ENCODE measurements at places on chromosomes 6 and 20.
A peak's percentile ranks its signal among the peaks of the same experiment; 100 is the strongest.

- DNase-seq: no peak
These were observed 65.9 kb downstream of the GFOD1 start for GRCh38 chr6:13421425-13422059.

DNA sequence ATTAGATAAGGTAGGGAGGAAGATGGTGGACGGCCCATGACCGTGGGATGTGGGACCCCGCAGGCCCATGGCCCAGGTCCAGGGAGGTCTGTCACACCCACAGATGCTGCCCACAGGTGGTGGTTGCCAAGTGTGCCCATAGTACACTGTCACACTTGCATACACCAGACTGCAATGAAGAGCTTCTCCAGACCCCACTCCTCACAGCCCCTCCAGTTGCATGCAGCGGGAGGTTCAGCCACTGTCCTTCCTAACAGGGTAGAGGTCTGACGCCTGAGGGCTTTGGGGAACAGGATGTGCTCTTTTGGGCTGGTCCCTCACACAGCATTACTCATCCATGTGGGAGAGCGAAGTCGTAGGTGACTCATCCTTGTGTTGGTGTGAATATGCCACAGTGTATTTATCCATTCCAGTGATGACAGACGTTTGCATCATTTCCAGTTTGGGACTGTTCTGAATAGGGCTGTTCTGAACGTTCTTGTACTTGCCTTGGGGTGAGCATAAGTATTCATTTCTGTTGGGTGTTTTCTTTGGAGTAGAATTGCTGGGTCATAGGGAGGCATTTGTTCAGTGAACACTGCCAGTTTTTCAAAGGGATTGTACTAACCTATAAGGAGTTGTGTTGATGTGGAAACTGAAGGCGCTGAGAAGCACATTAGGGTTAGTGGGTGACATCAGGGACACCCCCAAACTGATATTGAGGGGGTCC, 10.1 kb upstream of the PYGB start:
- DNase-seq: peak; percentile 99

DNA sequence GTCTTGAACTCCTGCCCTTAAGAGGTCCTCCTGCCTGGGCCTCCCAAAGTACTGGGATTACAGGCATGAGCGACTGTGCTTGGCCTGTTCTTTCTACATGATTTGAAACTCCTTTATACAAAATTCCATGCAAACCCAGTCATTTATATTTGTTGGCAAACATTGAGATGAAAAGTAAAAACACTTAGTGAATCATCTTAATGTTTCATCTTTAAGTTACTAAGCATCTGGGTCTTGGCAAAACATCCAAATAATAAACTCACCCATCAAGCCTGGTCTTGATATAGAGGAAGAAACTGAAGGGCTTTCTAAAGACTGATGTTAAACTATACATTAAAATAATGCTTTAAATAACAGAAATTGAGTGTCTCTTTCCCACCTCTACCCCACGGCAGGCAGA, 95.1 kb downstream of the FUT9 start:
- DNase-seq: peak; percentile 20

GRCh38 chr6:101080597-101080996, 199.5 kb upstream of the ASCC3 start:
- peak; percentile 90 for DNase-seq

DNA sequence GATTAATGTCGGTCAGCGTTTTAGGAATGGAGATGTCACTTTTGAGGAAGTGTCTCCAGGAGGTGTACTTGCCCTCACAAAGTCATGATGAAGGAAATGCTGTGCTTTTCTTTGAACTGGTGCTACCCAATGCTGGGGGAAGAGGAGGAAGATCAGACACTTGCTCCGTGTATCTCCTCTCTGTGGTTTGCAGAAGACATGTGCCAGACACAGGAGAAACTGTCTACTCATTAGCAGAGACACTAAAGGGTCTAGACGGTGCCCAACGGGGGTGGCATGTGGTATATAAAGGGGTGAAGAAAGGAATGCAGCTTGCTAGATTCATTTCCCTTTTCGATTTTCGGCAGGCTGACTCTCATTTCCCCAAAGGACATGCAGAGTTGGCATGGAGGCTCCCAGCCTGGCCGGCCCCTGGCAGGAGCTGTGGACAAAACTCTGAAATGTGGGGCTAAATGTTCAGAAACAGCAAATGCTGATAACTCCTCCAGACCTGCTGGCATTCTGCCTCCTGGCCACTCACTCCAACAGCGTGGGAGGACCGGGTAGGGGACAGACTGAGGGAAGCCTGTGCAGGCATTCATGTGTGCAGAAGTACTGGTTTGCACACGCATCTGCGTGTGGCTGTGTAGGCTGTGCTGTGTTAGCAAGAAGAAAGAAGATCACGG, 59.6 kb upstream of the QKI start:
- peak; percentile 14 for DNase-seq

DNA sequence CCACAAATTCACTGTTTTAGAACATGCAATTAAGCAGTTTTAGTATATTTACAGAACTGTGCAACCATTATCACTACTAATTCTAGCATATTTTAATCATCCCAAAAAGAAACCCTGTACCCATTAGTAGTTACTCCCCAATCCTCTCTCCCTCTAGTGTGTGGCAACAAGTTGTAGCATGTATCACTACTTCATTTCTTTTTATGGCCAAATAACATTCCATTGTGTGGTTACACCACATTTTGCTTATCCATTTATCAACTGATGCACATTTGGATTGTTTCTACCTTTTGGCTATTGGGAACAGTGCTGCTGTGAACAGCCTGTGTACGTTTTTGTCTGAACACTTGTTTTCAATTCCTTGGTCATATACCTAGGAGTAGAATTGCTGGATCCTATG, 31.5 kb upstream of the FKBP1A start:
- DNase-seq: peak; percentile 35

- DNase-seq: no peak
These were observed 57.2 kb downstream of the TMEM200A start for GRCh38 chr6:130423044-130423443.

- DNase-seq: peak; percentile 90
These were observed 61.9 kb upstream of the AKIRIN2 start for GRCh38 chr6:87763901-87764300.

DNA sequence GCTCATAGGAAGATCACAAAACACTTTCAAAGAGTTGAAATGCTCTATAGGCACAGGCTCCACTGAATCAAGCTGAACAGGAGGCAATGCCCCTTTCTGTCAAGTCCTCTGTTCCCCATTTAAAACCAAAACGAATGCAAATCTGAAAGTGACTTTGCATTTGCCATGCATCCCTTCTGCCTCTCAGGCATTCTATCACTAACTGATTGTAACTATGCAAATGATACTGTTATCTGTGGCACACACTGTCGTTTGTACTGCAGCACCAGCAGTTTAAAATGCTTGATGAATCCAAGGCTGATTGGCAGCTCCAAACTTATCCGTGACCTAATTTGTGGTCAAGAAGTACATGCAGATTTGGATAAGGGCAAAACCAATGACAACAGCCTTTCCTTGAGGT, 1067.5 kb upstream of the MAP3K7 start:
- no peak for DNase-seq

- peak; percentile 10 for DNase-seq
These were observed 6.2 kb downstream of the RWDD2A start for GRCh38 chr6:83199173-83199862.

DNA sequence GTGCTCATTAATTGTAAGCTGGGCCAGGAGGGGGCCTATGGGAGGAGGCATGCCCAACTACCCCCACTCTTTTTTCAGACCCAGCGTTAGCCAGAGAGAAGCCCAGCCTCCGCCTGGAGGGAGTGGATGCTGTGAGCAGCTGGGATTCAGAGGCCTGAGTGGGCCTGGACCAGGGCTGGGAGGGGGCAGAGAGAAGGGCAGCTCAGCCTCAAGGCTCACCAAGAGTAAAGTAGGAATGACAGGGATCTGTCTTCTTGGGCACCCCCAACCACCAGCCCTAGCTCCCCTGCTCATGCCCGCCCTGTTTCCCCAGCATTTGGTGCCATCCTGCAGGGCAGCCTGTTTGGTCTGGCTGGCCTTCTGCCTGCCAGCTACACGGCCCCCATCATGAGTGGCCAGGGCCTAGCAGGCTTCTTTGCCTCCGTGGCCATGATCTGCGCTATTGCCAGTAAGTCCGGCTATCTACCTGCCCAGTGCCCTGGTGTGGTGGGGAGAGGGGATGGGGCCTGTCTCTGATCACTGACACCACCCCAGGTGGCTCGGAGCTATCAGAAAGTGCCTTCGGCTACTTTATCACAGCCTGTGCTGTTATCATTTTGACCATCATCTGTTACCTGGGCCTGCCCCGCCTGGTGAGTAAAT, 6.8 kb downstream of the SLC29A1 start:
- no peak for DNase-seq

DNA sequence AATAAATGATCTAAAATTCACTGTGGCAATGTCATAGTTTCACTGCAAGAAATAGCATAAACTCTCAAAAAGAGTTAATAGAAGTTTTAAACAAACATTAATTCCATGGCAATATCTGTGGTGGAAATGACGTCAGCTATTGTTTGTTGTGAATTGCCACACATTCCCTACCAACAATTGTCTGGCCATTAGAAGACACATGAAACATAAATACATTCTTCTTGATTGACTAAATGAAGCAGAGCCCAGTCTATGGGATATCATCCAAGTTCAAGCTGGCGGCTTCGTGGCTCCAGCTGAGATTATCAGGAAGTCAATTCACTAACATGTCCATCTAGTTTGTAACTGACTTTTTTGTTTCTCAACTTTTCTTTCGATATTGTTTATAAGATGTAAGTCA, 369.0 kb downstream of the ARHGAP18 start:
- peak; percentile 73 for DNase-seq

GRCh38 chr6:106360989-106361430, 493 bp downstream of the CRYBG1 start:
- DNase-seq: peak; percentile 57

DNA sequence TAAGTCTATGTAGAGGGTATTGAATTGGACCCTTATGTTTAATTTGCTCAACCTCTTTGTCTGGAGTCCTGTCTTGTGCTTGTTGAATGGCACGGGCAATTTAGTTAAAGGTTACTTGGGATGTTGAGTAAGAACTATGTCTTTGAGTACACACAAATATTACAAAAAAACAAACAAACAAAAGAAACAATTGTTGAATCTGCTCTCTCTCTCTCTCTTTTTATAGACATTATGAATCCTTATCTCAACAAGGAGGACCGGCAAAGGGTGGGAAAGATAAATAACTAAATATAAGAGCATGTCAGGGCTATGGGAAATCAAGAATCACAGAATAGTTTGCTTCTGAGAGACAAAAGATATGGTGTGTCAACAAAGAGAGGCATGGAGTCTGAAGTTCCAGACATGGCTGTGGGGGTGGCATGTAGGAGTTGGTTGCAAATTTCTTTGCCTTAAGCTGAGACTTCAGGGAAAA, 608.6 kb downstream of the UTRN start:
- DNase-seq: no peak

GRCh38 chr6:100246206-100246605, 218.5 kb downstream of the SIM1 start:
- DNase-seq: no peak

GRCh38 chr6:33160728-33161344, 31.4 kb downstream of the COL11A2 start:
- peak; percentile 19 for DNase-seq

GRCh38 chr6:146876271-146877151, 277.7 kb downstream of the ADGB start:
- peak; percentile 11 for DNase-seq

DNA sequence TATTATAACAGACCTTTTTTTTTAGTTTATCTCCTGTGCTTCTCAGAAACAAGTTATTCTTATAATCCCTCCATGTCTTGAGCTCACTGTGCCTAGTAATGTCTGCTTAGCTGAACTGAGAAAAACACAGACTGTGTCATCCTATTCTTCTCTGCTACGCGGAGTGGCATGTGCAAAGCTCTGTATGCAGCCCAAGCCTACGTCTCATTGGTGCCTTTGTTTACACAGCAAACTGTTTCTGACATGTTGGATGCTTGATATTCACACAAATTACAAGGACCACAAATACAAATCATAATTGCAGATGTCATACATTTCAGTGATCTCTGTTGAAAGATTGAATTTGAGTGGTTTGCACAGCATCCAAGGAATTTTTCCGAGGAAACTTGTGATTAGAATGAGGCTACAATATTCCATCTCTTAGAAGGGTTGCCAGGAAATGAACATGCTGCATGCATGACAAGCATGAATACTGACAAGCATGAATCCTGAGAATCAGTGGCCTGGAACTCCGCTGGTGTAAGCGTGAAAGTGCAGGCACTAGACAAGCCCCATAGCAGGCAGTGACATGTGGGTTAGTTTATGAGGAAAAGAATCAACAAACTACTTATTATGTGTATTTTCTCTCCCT, 128.4 kb upstream of the SGK1 start:
- peak; percentile 59 for DNase-seq

DNA sequence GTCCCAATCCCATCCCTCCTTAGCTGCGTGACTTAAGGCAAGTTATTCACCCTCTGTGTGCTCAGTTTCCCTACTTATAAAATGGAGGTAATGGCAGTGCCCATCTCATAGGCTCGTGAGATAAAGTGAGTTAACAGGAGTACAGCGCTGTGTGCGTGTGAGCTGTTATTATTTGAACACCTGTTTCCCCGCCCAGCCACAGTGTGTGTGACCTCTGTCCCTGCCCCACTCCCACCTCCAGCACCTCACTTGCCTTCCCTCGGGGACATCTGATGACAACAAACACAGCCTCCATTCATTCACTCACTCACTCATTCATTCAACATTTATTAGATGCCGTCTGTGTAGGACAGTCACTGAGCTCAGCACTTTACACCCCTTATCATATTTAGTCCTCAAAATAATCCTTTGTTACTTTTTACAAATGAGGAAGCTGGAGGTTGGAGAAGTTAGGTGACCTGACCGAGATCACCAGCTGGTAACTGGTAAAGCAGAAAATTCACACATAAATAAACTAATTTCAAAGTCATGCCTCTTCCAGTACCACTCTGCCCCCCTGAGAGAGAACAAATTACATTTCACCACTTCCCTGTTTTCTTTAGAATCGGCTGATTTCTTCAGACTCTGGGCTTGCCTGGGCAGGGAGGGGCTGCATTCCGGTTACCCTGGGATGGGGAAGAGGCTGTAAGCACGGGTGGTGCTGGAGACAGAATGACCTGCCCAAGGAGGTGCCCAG, 58.6 kb downstream of the CPNE5 start:
- peak; percentile 46 for DNase-seq
